ENCODE measurements at places on chromosomes 3 and 15.

GRCh38 chr15:76941636-76942035, 10.1 kb downstream of the RCN2 start:
- no peak for DNase-seq

DNA sequence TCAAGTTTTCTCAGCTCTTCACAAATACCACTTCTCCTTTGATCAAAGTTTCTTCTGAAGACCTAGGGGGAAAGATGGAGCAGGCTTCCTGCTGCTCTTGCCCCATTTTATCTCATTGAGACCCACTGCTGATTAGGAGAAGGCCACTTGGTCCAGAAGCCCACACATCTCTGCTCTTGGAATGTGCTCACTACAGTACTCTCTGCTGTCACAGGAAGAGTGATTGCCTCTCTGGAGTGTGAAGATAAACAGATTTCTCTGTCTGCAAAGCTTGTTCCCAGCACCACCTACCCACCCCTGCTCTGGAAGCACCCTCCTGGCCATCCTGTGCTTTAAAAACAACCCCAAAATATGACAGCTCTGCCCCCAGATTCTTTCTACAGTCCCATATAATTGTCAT, 41.3 kb upstream of the PRTG start:
- no peak for DNase-seq

DNA sequence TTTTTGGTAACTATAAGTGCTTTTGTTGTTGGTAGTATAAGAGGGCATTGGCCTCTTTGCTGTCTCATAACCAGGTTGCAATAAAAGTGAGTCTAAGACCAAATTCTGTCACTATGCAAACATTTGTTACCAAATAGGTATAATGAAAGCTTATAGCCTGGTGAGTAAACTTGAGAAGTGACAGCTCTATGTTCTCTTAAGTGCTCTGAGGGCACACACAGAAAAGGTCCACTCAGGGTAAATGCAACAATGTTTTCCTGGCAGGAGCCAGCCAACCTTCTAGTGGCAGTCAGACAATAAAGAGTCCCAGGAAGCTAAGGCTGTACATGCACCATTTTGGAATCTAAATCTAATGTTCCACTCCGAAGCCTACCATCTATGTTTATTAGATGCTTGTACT, 262.1 kb upstream of the TGFBR2 start:
- DNase-seq: no peak

DNA sequence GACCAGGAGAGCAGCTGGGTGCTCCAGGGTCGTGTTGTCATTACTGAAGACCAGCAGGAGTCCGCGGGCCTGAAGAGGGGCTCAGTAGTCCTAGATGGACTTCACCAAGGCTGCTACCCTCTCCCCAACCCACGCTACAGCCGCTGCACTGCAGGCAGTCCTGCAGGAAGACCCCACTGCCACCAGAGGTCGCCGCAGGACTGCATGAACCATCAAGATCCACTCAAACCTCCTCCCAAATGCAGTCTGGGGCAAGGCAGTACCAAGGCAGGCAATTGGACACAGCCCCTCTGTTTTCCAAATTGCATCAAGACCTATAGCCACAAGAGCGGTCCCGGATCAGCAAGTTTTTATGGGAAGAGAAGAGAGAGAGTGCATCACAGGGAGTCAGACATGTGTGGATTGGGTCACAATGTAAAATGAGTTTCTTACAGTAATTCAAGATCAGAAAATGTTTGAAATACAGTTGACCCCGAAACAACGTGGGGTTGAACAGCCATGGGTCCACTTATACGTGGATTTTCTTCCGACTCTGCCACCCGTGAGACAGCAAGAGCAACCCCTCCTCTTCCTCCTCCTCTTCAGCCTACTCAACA, 46.7 kb downstream of the DZIP1L start:
- peak; percentile 56 for DNase-seq

DNA sequence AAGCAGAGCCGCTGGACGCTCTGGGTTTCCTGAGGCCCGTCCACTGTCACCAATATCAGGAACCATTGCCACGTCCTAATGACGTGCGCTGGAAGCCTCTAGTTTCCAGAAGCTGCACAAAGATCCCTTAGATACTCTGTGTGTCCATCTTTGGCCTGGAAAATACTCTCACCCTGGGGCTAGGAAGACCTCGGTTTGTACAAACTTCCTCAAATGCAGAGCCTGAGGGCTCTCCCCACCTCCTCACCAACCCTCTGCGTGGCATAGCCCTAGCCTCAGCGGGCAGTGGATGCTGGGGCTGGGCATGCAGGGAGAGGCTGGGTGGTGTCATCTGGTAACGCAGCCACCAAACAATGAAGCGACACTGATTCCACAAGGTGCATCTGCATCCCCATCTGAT, 3.3 kb downstream of the RHO start:
- DNase-seq: no peak

DNA sequence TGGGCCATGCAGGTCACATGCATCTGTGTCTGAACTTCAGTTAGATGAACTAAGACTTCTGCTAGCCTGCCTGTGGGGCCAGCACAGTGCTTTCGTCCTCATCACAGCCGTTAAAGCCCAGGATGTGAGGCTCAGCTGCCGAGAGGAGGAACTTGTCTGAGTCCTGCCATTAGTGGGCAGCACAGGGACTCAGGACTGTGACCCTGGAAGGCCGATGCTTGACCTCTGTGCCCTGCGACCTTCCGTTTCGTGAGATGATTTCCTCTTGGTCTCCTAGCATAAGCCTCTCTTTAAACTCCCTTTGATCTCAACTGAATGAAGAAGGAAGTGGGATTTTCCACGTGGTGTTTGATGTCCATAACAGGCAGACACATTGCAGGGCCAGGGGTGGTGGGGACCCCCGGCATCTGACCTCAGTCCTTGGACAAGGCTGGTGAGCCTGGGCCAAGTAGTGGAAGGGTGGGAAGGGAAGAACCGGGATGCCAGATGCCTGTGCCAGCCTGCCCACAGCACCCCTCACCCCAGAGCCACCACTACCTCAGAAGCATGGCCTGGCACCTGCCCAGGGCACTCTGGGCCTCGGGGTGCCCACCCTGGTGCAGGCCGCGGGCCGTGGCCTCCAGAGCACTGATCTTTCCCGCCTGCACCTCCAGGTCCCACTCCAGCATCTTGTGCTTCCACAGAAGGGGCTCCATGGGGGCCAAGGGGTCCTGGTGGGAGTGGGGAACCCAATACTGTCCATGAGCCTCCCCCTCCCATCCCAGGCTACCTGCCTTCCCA, 21.6 kb downstream of the PLA2G4B start:
- no peak for DNase-seq

DNA sequence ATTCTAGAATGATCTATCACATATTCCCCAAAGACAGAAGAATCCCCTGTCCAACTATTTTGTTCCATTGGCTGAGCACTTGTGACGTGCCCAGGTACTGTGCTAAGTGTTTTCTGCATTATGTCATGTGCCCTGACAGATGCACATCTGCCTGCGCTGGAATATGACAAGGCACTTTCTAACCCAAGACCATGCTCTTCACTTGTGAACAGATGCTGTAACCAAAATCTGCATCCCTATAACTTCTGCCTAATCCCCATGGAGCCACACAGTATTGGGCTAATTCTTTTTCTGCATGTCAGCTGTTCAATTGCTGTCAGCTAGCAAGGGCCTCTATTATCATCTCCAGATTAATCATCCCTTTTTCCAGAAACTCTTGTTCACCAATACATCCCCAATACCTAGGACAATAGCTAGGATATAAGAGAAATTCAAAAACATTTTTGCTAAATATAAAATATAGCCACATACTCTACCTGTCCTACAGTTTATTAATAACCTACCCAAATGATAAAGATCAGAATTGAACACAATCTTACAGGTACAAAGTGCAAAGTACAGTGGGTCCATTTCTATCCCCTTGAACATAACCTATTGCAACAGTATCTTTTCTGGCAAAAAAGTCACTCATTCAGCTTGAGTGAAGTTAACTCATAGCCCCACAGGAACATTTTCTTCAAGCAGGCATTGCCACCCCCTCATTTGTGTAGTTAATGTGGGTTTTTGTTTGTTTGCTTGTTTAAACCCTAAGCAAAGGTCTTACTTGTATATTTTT, 109.4 kb upstream of the LRRN1 start:
- no peak for DNase-seq

GRCh38 chr15:88382482-88382983, 84.7 kb downstream of the MRPL46 start:
- DNase-seq: no peak

Measured in stimulated activated CD8-positive, alpha-beta memory T cell treated with anti-CD3 and anti-CD28 coated beads, Interleukin-7, amount 100 ng/mL, for 1 hour (primary cell).